ENCODE measurements at places on chromosomes 3 and 15.

- DNase-seq, result no peak
Measured at GRCh38 chr3:196971094-196971698, 2.6 kb upstream of the PIGZ start.

DNA sequence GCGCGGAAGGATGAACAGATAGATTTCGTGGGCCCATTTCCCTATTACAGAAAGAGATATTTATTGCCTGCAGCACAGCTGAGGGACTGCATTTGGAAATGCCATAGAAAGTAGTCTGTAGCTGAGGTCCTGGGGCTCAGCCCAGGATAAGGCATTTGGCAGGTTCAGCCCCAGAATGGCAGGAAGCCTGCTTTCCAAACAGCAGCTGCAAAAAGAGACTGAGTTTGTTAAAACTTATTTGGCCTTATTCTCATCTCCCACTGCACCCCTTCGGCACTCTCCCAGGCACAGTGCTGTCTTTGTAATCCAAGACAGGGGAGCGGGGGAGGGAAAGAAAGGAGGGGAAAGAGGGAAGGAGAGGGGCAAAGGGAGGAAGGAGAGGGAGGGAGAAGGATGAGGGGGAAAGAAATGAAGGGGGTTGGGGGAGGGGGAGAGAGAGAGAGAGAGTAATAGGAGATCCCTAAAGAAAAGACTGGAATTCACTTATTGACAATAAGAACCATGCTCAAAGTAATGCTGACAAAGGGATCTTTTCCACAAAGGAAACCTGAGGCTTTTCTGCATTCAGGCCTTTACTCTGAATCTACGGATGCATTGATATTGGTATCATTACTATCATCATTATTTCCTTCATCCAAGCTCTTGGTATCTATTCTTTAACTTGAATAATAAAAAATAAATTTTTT lies 94.0 kb upstream of the LRRN1 start:
- no peak for DNase-seq

GRCh38 chr3:51371943-51372557 lies 13.0 kb upstream of the MANF start:
- no peak for DNase-seq

- DNase-seq, result no peak
Measured at GRCh38 chr3:129793319-129793718, 100.2 kb downstream of the TMCC1 start.

DNA sequence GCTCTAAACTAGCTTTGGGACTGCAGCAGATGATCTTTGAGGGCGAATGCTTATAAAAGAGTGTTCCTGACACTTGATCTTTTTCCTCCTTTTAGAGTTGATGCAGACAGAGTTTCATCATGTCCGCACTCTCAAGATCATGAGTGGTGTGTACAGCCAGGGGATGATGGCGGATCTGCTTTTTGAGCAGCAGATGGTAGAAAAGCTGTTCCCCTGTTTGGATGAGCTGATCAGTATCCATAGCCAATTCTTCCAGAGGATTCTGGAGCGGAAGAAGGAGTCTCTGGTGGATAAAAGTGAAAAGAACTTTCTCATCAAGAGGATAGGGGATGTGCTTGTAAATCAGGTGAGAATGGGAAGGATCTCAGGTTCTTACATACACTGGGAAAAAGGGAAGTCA lies 75.7 kb downstream of the KLHL25 start:
- no peak for DNase-seq
